Nephron progenitor cell (in vitro differentiated cells): ENCODE measurements at places on chromosomes 3 and 15.

GRCh38 chr3:64816355-64816754 is 128.6 kb upstream of the ADAMTS9 start:
- DNase-seq, result no peak

DNA sequence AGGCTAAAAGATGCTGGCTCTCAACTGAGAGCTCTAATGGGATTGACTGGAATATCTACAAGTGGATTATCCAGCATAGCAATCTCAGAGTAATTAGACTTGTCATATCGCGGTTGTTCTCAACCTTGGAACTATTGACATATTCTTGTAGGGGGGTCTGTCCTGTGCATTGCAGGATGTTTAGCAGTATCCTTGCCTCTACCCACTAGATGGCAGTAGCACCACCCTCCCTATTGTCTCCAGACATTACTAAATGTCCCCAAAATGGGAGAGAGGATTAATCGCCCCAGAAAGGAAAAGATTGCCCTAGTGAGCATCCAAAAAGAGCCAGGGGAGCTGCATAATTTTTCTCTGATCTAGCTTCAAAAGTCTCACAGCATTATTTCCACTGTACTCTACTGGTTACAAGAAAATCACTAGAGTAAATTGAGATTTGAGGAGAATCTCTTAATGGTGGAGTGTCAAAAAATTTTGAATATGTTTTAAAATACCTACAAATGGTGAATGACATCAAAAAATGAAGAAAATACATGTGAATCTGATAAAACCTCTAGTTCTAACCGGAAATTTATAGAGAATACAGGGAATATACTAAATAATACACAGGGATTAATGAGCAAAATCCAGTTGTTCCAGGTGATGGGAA is 388.2 kb upstream of the AGTR1 start:
- DNase-seq, result peak; percentile 52

DNA sequence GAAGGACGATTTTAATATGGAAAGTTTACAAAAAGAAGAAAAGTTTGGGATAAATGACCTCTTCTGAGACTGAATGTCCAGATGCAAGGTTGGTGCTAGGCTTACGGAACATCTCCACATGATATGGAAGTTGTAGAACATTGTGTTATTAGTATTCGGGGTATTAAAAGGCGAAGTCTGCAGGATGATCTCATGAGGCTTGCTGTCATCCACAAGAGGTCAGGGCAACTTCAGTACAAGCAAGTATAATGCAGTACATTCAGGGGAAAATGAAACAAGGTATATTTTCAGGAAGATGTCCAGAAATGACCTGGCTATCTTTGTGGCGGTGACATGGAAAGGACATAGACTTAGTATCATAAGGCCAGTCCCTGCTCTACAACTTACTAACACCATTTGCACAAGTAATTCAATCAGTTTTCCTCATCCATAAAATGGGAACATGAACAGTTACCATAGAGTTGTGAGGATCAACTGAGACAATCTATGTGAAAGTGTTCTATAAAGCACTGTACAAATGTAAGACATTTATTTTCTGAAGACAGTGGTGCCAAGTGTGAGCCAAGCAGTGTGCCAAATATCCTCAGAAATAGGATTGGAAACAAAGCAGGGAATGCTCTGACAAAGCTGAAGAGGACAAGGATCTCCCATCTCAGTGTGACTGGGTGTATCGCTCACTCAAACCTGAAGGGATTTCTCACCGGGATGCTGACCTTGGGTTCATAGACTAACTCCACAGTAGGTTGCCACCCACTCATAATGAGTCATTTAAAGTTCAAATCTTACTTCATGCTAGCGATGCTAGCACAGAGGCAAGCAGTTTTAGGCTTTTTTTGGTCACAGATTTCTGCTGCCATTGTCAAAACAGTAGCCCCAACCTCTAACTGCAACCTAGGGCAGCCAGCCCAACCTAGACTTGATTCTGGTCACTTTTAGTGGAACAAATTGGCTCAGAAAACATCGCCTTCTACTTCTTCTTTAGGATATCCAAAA is 118.3 kb downstream of the TIGIT start:
- no peak for DNase-seq

DNA sequence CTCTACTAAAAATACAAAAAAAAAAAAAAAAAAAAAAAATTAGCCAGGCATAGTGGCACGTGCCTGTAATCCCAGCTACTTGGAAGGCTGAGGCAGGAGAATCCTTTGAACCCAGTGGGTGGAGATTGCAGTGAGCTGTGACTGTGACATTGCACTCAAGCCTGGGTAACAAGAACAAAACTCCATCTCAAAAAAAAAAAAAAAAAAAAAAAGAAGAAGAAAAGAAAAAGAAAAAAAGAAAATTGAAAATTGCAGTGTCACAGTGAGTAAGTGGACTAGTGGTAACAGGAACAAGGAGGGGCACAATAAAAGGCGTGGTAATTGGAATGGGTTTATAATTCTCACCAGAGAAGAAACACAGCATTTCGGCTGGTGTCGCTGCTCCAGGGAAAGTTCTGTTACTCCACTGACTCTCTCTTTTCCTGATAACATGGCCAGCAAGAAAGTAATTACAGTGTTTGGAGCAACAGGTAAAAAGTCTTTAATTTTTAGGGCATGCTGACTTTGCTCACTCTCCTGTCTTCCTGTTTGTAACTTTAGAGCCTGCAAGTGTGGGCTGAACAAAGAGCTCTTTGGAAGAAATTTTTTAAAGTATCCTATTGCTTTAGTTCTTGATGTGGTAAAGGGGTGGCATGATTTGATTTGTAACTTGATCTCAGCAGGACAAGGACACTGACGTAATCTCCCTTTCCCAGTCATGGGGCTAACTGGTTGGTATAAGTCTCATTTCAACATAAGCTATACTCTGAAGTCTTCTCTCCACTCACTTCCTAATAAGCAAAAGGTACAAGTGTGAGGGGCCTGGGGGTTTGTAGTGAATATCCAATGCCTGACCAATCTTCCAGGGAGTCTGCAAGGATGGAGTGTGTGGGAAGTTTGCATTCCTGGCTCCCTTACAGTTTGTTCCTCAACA is 22.1 kb upstream of the TRA2B start:
- no peak for DNase-seq

GRCh38 chr3:191227541-191227940 is 28.5 kb downstream of the OSTN start:
- no peak for DNase-seq

- DNase-seq, result no peak
These were observed 127.6 kb downstream of the SOX2 start for GRCh38 chr3:181839039-181839915.

DNA sequence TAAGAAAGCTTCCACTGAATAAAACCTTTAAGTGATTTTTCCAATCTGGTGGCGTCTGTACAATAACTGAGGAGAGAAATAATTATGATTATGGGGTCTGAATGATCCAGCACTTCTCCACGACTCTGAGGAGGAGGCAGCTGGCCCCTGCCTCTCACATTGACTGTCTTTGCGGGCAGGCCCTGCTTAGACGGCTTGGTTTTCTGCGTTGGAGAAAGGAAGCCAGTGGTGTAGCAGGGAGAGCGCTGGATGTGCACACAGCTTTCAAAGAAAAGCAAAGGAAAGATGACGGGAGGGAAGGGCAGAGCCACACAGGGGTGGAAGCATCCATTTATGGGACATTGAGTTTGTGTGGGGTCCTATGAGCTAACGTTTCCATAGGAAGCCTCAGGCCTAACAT is 62.5 kb downstream of the MGLL start:
- DNase-seq, result no peak

DNA sequence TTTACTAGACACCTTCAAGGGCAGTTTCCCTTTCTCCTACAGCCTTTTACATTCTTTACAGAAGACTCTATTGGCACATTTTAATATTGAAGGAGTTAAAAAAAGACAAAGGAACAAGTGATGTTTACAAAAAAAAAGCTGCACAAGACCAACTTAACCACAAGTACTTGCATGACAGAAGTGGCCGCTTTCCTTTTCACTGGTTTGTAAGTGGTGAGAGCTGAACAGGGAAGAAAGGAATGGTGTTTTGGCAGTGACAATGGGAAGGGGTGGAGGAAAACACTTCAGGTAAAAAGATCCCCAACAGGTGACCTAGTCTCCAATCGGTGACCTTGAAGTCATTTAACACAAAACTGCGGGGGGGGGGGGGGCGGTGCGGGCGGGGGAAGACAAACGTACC is 1.1 kb downstream of the WDR72 start:
- DNase-seq, result no peak

GRCh38 chr15:66169023-66169422 is 84.5 kb downstream of the MEGF11 start:
- no peak for DNase-seq

DNA sequence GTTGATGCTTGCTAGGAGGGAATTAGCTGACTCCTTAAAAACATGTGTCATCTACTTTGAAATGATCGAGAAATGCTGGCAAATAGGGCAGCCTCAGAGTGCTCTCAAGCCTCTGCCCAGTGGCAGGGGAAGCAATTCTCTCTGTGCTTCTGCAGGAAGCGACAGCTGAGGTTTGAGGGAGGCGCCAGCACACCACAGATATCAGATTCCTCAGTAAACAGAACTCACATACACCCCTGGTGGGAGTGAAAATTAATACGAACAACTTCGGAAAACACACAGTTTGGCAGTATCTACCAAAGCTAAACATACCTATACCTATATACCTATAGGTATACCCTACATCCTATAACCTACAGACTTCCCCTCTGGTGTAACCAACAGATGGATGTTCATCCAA is 61.3 kb downstream of the NSMCE3 start:
- peak; percentile 36 for DNase-seq

DNA sequence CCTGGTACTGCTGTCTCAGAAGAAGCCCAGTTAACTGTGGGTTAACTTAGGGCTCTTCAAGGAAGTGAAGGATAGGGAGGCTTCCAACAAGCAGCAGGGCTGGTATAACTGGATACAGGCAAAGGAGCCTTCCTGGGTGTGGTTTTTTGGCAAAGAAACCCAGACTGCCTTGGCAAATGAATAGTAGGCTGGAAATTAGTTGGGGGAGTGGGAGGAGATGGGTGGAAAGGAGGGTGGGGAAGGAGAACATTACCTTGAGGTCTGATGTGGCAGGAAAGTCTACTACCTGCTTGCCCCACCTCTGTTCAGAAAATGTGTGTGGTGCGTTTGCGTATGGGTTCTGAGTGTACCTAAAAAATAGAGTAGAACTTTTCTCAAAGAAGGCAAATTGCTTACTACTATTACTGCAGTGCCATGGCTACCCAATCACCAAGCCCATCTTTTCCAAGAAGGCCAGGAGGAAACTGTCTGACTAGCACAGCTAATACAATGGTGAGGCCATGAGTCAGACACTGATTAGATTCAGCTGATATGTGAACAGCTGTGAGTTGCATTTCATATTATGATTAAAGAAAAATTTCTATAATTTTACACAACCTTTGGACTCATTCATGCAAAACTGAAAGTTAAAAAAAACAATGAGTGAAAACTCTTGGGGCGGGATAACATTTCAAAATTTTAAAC is 55.2 kb downstream of the SPTSSB start:
- no peak for DNase-seq

GRCh38 chr3:23288286-23288685 is 85.2 kb downstream of the UBE2E2 start:
- DNase-seq, result no peak

DNA sequence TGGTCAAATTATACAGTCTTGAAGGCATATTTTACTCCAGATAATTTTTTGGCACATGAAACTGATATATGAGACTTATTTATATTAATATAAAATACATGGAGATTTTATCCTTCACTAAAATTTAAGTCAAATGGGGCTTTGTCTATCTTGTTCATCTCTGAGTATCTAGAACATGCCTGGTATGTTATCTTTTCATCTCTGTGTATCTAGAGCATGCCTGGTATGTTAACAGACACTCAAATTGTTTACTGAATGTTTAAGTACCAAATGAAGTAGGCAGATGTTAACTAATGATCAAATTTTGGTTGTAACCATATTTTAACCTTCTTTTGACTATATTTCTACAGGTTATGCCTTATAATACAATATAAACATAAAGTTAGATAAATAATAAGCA is 7.7 kb downstream of the GTF2A2 start:
- no peak for DNase-seq

GRCh38 chr3:66928252-66928651 is 69.9 kb upstream of the KBTBD8 start:
- no peak for DNase-seq

- DNase-seq, result no peak
These were observed 1.4 kb upstream of the RASL12 start for GRCh38 chr15:65069179-65069578.

DNA sequence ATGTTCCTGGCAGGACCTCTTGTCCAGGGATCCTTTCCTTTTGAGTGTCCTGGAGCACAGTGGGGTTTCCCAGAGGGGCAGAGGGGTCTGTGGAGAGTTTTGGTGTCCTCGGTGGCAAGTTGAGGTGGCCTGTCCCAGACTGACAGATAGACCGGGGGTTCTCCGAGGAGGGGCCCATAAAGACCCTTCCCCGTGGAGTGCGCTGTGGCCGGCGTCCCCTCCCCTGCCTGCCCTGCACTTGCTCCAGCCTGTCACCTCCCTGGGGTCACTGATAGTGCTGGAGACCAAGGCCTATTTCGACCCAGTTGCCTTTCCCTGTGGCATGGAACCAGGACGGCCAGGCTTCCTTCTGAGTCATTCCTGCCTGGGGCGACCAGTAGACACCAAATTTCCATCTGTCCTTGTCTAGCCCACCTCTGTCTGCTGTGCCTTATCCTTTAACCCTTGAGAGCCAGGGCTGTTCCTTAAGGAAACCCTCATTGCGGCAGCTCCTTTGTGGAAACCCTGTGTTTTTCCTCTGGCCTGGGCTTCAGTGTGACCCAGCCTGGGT is 2.9 kb downstream of the MUC4 start:
- no peak for DNase-seq

GRCh38 chr3:104612218-104612617 is 754.5 kb upstream of the ALCAM start:
- DNase-seq, result no peak

GRCh38 chr15:41836713-41837454 is 1.8 kb upstream of the PLA2G4B start:
- DNase-seq, result no peak

GRCh38 chr3:29281344-29282241 is 722 bp downstream of the RBMS3 start:
- peak; percentile 45 for DNase-seq

DNA sequence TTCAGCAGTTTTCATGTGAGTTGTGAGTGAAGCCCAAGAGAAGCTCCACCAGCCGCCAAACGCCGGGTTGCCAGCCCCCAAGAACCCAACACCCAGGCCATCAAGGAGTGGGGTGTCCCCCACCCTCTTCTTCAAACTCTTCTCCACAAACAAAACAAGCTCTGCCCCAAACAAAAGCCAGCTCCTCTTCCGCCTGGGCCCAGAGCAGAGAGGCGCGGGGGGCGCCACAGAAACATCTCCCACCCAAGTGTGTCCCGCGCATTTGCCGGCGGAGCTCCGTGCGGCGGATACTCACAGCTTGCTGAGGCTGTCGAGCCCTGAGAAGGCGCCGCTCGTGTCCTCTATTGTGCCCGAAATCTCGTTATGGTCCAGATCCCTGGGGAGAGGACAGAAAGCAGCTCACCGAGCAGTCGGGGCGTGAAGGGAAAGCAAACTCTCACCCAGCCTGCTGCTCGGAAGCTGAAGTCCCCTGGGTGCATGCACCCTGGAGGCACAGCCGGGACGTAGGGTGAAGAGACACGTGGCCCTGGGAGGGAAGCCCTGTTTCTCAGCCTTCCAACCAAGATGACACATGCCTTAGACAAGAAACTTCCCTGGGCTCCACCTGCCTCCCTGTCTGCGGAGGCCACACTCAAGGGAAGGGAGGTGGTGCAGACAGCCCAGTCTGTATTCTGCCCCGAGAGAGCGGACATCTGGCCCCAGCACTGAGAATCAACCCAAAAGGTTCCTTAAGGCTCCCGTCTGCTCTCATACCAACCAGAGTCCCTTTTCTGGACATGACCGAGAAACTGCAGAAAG is 95.7 kb downstream of the LRIG1 start:
- DNase-seq, result no peak
